ENCODE measurements at places on chromosomes 4 and X. TPM values are rescaled to one million over a fixed set of nuclear protein-coding genes. Genes with fewer than 3 reads are reported as not detected.

- H3K27ac ChIP-seq, result no peak overlapping the region
- DNase-seq, result no peak
- no peaks in the 10 kb centered on the region for H3K4me1 ChIP-seq
Observed at GRCh38 chr4:71151054-71151453, 157.6 kb downstream of the DCK start.

GRCh38 chrX:12548746-12549145 is 242.5 kb upstream of the PRPS2 start:
- H3K27ac ChIP-seq, result no peak overlapping the region
- no peaks in the 10 kb centered on the region for H3K36me3 ChIP-seq
- H3K27me3 ChIP-seq, result no peaks in the 10 kb centered on the region
- no peak for DNase-seq
- H3K4me1 ChIP-seq, result no peaks in the 10 kb centered on the region

DNA sequence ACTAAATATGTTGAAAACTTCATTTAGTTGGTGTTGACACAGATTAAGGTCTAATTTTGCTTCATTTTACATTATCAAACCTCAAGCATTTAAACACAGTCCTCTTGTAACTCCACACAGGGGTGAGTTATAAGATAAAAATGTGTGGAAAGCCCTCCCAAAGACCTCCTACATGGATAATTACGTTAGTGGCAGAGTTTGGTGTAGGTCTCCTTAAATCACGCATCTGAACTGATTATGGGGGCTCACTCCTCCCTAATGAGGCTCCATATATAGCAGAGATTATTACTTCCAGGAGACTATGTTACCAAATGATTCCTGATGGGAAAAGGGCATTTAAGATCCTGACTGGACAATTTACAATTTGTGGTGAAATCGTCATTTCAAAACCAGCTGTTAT is 32.2 kb upstream of the VCX3B start:
- H3K36me3 ChIP-seq, result no peaks in the 10 kb centered on the region
- no peaks in the 10 kb centered on the region for H3K4me1 ChIP-seq
- DNase-seq, result no peak
- no peak overlapping the region for H3K27ac ChIP-seq

DNA sequence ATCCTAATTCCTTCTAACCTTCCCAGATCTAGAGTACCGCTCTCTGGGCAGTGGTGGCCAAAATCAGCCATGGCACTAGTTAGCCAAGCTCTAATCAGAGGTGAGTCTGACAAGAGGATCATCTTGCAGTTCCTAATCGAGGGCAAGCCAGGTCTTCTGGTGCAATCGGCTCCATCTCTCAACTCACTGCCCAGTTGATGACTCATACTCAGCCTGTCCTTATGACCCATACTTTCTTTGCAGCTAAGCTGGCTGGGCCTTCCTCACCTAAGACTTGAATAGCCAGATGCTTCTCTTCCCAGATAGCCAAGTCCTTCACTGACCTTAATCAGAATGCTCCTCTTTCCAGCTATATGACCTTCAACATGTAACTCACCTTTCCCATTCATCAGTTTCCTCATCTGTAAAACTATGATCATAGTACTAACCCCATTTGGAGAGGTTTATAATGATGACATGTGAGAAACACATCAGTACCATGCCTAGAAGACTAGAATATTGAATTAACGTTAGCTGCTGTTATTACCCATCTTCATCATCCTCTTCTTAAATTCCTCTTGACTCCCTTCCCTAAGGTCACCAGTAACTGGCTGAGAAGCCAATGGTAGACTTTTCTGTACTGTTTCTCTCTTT is 57.1 kb downstream of the RELL1 start:
- no peaks in the 10 kb centered on the region for H3K27me3 ChIP-seq
- no peak for DNase-seq
- peaks cover 14% of the 10 kb centered on the region for H3K36me3 ChIP-seq
- H3K4me3 ChIP-seq, result no peak overlapping the region

DNA sequence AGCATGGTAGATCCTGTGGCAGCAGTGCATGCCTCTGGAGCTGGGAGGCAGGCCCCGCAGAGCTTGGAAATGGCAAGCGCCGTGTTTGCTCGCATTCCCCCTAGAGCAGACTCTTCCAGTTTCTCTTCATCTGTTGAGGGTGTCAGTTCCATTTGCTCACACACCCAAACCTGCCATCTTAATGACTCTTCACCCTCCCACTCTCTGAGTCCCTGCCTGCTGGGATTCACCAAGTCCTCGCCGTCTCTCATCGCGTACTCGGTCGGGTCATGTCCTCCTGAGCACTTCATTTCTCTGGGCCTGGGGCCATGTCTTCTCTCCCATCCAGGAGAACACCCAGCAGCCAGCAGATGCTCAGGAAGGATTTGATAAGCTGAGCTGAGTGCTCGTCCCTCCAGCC is 16.9 kb downstream of the ZBTB49 start:
- H3K27me3 ChIP-seq, result no peaks in the 10 kb centered on the region
- DNase-seq, result no peak
- H3K4me1 ChIP-seq, result no peaks in the 10 kb centered on the region
- H3K36me3 ChIP-seq, result peaks cover 19% of the 10 kb centered on the region
- H3K27ac ChIP-seq, result no peak overlapping the region

GRCh38 chr4:146462251-146462650 is 59.5 kb downstream of the SLC10A7 start:
- no peak overlapping the region for H3K27ac ChIP-seq
- no peaks in the 10 kb centered on the region for H3K27me3 ChIP-seq
- H3K4me1 ChIP-seq, result peaks cover 10% of the 10 kb centered on the region
- no peak for DNase-seq
- no peak overlapping the region for H3K4me3 ChIP-seq
- H3K36me3 ChIP-seq, result no peaks in the 10 kb centered on the region

GRCh38 chr4:56198265-56198664 is 189.0 kb downstream of the AASDH start:
- no peaks in the 10 kb centered on the region for H3K27me3 ChIP-seq
- no peak overlapping the region for H3K27ac ChIP-seq
- no peaks in the 10 kb centered on the region for H3K4me1 ChIP-seq
- no peak overlapping the region for H3K4me3 ChIP-seq

Gene SLC26A1
- total RNA-seq, result not detected

All from CD8-positive, alpha-beta memory T cell (primary cell).